Common myeloid progenitor, CD34-positive (primary cell): ENCODE measurements at places on chromosomes 12 and 14.

- no peaks in the 10 kb centered on the region for H3K27me3 ChIP-seq
- H3K4me1 ChIP-seq, result no peaks in the 10 kb centered on the region
Observed at GRCh38 chr14:85728476-85729065, 198.6 kb downstream of the FLRT2 start.

- H3K36me3 ChIP-seq, result no peaks in the 10 kb centered on the region
- no peak overlapping the region for H3K4me3 ChIP-seq
- no peaks in the 10 kb centered on the region for H3K27me3 ChIP-seq
- H3K27ac ChIP-seq, result no peak overlapping the region
Observed at GRCh38 chr14:61512026-61512834, 183.1 kb upstream of the HIF1A start.

- peaks cover 3% of the 10 kb centered on the region for H3K36me3 ChIP-seq
- H3K4me3 ChIP-seq, result no peak overlapping the region
- no peak for DNase-seq
- H3K4me1 ChIP-seq, result peaks cover 11% of the 10 kb centered on the region
Observed at GRCh38 chr14:31070431-31070830, 44.3 kb upstream of the STRN3 start.

DNA sequence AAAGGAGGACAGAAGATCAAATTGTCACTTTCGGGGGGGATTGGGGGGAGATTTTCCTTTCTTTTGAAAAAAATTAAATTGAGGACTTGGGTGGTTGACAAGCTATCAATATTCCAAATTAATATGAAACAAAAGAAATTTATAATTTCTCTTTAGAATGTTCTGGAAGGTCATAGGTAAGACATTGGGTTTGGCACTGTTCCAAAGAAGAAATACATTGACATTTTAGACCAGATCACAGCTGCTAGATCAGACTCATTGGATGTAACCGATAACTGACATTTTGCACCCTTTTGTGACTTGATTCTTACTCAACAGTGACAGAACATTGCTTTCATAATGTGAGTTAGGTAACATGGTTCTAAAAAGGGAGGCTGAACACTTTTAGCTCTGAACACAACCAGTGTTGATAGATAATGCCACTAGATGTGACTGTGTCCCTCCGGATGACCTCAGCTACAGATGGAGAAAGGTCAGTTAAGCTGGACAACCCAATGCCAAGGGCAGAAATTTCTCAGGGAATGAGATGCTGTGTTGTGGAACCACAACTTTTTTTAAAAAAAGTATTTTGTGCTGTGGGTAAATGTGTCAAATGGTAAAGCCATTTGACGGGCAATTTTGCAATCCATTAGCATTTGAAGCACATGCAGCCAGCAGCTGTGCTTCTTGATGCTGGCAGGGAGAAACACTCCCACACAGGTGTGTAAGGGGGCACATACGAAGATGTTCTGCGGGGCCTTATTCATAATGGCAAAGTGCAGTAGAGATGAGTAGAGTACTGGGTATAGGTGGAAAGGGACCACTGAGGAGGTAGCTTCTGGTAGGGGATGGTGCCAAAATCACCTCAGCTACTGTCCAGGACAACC, 62.9 kb downstream of the RFX4 start:
- no peaks in the 10 kb centered on the region for H3K36me3 ChIP-seq
- H3K27ac ChIP-seq, result no peak overlapping the region
- no peak overlapping the region for H3K4me3 ChIP-seq
- no peak for DNase-seq
- H3K4me1 ChIP-seq, result no peaks in the 10 kb centered on the region
- peaks cover 15% of the 10 kb centered on the region for H3K27me3 ChIP-seq

DNA sequence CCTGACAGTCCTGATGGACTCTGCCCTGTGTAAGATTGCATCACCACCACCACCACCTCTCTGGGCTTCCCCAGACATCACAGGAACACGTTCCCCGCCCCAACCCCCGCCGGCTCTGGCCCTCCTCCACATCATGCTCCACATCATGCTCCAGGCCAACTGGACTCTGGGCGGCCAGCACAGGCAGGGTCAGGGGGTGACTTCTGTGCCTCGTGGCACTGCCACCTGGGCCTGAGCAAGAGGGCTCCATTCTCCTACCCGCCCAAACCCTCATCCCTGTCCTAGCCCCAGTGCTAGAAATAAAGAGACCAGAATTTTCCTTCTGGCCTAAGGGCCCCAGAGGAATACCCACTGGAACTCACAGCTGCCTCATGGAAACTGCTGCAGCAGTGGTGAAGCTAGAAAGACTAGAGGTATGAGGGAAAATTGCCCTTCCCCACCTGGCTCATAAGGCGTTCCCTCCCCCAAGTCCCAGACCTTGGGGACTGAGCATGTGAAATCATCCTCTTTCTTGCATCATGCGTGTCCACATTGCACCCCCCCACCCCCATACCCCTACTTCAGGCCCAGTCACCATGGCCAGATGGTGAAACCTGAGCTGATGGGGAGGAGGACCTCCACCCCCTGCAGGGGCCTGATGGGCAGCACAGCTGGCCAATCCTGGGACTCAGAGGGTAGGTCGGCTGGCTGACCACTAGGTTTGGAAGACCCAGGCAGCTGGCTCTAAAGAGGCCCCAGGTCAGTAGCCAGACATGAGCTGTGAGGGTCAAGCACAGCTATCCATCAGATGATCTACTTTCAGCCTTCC, at the start of gene INHBE:
TSS of gene INHBE (plus strand) at position 742 of the 808 bp plus-strand sequence. CDS start 230 bp downstream, outside the sequence.
- H3K36me3 ChIP-seq, result no peaks in the 10 kb centered on the region
- no peak for DNase-seq
- H3K4me3 ChIP-seq, result peak within 1 kb of the TSS; percentile 20
- H3K27me3 ChIP-seq, result no peaks in the 10 kb centered on the region

DNA sequence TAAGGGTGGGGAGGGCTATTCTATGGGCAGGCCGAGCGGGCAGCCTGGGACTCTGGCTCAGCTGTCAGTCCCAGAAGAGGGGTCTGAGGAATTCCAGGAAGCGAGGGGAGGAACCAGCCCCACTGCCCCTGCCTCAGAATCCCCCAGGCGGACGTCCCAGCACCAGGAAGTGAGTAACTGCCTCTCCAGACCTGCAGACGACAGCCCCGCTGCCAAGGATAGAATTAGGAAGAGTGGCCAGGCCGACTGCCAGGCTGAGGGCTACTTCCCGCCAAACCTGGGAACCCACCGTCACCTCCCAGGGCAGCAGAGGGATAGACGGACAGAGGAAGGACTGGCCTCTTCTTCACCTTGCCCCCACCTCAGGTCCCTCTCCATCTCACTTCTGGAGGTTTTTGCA, 6.7 kb upstream of the BDKRB2 start:
- no peak for DNase-seq
- peaks cover 50% of the 10 kb centered on the region for H3K27me3 ChIP-seq
- H3K36me3 ChIP-seq, result no peaks in the 10 kb centered on the region
- no peak overlapping the region for H3K4me3 ChIP-seq

DNA sequence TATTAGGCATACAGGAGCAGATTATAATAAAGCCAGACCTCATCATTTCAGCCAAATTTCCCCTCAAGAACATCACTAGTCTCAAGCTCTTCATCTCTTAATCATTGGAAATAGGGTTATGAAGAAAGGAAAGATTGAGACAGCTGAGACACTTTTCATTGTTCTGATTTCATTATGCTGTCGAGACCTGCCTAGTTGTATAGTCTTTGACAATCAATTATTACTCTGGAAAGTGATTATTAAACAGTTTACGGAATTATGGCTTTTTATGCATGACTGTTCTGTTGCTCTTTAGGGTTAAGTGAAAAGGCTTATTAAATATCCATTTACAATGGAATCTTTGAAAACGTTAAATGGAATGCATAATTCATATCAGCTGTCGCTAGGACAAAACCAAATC, 48.3 kb downstream of the TTC6 start:
- H3K4me3 ChIP-seq, result no peak overlapping the region
- DNase-seq, result no peak
- H3K27ac ChIP-seq, result no peak overlapping the region
- H3K27me3 ChIP-seq, result peaks cover 7% of the 10 kb centered on the region
- no peaks in the 10 kb centered on the region for H3K4me1 ChIP-seq

- DNase-seq, result peak; percentile 20
- H3K27me3 ChIP-seq, result no peaks in the 10 kb centered on the region
- H3K4me1 ChIP-seq, result peaks cover 16% of the 10 kb centered on the region
- no peak overlapping the region for H3K27ac ChIP-seq
- no peaks in the 10 kb centered on the region for H3K36me3 ChIP-seq
Observed at GRCh38 chr12:47650469-47650868, 55.4 kb downstream of the RPAP3 start.

DNA sequence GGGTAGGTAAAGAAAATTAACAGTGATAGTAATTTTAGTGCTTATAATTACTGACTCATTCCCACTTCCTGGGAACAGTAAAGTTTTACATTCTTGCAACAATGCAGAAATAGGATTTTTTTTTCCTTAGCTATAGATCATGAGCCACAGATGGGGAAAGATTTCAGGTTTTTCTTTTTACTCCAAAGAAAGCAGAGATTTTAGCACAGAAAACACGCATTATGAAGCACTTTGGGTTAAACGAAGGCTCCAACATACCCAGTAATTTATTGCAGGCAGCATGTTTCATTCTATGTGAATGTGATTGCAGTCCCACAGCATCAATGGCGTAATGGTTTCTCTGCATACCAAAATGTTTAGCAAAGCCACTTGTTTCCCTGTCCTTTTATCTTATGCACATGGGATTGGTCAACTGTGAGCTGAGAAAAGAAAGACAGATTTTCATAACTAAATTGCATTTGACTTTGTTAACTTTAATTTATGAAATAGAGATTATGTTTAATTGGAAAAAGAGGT, 124.6 kb upstream of the E2F7 start:
- no peaks in the 10 kb centered on the region for H3K4me1 ChIP-seq
- H3K36me3 ChIP-seq, result no peaks in the 10 kb centered on the region
- no peak overlapping the region for H3K4me3 ChIP-seq

- no peaks in the 10 kb centered on the region for H3K4me1 ChIP-seq
- no peak overlapping the region for H3K27ac ChIP-seq
- peak; percentile 25 for DNase-seq
- H3K4me3 ChIP-seq, result no peak overlapping the region
- no peaks in the 10 kb centered on the region for H3K36me3 ChIP-seq
- H3K27me3 ChIP-seq, result no peaks in the 10 kb centered on the region
Observed at GRCh38 chr12:22018860-22019259, 27.2 kb upstream of the CMAS start.

GRCh38 chr14:58707949-58708348, 70.2 kb downstream of the DACT1 start:
- H3K27me3 ChIP-seq, result no peaks in the 10 kb centered on the region
- no peak for DNase-seq
- H3K36me3 ChIP-seq, result no peaks in the 10 kb centered on the region
- H3K4me3 ChIP-seq, result no peak overlapping the region
- H3K4me1 ChIP-seq, result no peaks in the 10 kb centered on the region
- H3K27ac ChIP-seq, result no peak overlapping the region

DNA sequence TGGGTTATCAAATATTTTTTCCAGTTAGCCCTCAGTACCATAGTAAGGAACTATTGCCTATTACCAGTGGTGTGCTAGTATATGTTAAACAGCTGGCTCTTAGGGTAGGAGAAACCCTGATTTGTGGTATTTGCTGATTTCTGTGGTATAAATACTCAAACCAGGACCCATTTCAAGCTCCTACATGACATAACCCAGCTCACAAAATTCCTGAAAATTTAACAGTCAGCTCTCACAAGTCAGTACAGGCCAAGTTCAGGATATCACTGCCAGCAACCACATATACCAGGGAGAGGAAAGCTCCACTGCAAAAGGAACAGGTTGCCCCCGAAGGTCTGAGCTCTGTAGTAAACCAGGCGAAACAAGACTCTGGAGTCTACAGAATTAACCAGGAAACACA, 315.3 kb downstream of the NOVA1 start:
- no peak overlapping the region for H3K4me3 ChIP-seq
- H3K27me3 ChIP-seq, result no peaks in the 10 kb centered on the region
- no peak for DNase-seq
- no peak overlapping the region for H3K27ac ChIP-seq

- no peak overlapping the region for H3K4me3 ChIP-seq
- peaks cover 24% of the 10 kb centered on the region for H3K36me3 ChIP-seq
- H3K4me1 ChIP-seq, result no peaks in the 10 kb centered on the region
- no peak for DNase-seq
- no peak overlapping the region for H3K27ac ChIP-seq
- H3K27me3 ChIP-seq, result no peaks in the 10 kb centered on the region
Observed at GRCh38 chr14:90767899-90768298, 48.3 kb downstream of the TTC7B start.

- DNase-seq, result no peak
- H3K27ac ChIP-seq, result no peak overlapping the region
- no peak overlapping the region for H3K4me3 ChIP-seq
- H3K4me1 ChIP-seq, result no peaks in the 10 kb centered on the region
Observed at GRCh38 chr14:71698673-71699072, 233.6 kb upstream of the RGS6 start.

GRCh38 chr12:128844031-128844635, 9.1 kb upstream of the GLT1D1 start:
- no peaks in the 10 kb centered on the region for H3K36me3 ChIP-seq
- peaks cover 9% of the 10 kb centered on the region for H3K4me1 ChIP-seq
- no peak overlapping the region for H3K4me3 ChIP-seq
- no peaks in the 10 kb centered on the region for H3K27me3 ChIP-seq
- peak; percentile 84 for DNase-seq
- H3K27ac ChIP-seq, result no peak overlapping the region

GRCh38 chr14:77123381-77124325, 17.9 kb downstream of the ZDHHC22 start:
- no peak overlapping the region for H3K27ac ChIP-seq
- peaks cover 21% of the 10 kb centered on the region for H3K27me3 ChIP-seq
- no peak for DNase-seq
- H3K36me3 ChIP-seq, result peaks cover 5% of the 10 kb centered on the region

GRCh38 chr12:8692573-8692972, 5.2 kb upstream of the RIMKLB start:
- peak overlapping the region; percentile 58 for H3K27ac ChIP-seq
- no peaks in the 10 kb centered on the region for H3K27me3 ChIP-seq
- peak; percentile 79 for DNase-seq
- H3K4me3 ChIP-seq, result no peak overlapping the region

GRCh38 chr12:70258605-70259403, 15.6 kb downstream of the CNOT2 start:
- H3K4me3 ChIP-seq, result no peak overlapping the region
- peaks cover 3% of the 10 kb centered on the region for H3K36me3 ChIP-seq
- peaks cover 2% of the 10 kb centered on the region for H3K4me1 ChIP-seq
- no peak overlapping the region for H3K27ac ChIP-seq

DNA sequence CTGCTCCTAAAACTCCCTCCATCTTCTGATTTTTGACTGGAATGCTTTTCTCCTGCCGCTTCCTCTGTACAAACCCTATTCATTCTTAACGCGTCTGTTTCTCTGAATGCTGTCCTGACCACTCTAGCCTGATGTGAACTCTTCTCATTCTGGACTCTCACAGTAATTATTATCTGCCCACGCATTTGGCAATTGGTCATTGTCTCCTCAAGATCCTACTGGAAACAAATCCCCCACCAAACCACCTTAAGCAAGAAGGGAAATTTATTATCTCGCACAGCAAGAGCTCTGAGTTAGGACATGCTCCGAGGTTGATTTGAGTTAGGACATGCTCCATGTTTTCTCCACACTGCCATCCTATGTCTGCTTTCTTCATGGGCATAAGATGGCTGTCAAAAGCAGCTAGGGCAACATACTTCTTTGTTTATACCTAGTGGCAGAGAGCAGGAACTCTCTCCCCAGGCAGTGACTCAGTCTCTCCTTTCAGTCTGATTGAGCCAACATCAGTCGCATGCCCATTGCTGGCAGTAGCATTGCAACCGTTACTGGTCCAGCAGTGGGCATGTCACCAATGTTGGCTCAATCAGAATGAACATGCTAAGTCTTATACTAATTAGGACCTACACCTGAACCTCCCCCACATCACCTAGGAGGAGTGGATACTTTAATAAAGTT, 102.2 kb downstream of the SSPN start:
- H3K27ac ChIP-seq, result no peak overlapping the region
- H3K4me3 ChIP-seq, result no peak overlapping the region
- H3K4me1 ChIP-seq, result peaks cover 13% of the 10 kb centered on the region
- H3K27me3 ChIP-seq, result no peaks in the 10 kb centered on the region
- no peaks in the 10 kb centered on the region for H3K36me3 ChIP-seq
